ENCODE measurements at places on chromosomes 1 and 21. TPM values are rescaled to one million over a fixed set of nuclear protein-coding genes. Genes with fewer than 3 reads are reported as not detected.

FCRL6 gene
- total RNA-seq, result not detected

L1TD1 gene
- total RNA-seq, result under 0.01 TPM

ATF6 gene
- total RNA-seq, result 13.7 TPM

CYP4Z1 gene
- not detected for total RNA-seq

KMO gene
- not detected for total RNA-seq

RIIAD1 gene
- total RNA-seq, result not detected

DNA sequence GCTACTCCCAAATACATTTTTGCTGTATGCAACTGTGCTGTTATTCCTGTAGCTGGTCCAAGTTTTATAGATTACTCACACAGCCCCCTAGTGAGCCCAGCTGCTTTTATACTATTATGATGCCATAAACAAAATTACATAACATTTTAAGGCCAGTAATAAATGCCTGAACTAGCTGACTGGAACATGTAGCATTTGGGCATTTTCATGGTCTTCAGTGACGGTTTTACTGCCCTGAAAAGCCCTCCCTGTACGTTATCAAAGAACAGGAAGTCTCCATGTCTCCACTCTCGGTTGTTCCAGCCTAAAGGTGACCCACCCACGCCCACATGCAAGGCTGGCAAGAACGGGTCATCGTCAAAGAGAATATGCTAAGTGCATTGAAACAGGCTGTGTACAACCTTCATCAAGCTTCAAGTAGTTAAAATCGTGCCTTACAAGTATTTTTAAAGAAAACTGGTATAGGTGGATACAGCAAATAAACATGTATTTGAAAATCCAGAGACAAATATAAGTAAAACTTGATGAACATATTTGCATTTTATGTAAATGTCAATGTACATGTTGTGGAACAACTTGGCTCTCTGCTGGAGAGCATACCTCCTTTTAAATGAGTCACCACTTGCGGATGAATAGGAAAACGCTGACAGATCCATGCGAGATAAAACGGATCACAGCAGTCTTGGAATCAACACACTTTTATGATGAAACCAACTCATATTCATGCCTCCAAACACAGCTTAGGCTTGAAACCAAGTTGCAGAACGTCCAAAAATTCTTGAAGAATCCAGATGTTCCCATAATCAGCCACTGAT lies 520.5 kb downstream of the SMYD3 start:
- peak; percentile 95 for DNase-seq

DNA sequence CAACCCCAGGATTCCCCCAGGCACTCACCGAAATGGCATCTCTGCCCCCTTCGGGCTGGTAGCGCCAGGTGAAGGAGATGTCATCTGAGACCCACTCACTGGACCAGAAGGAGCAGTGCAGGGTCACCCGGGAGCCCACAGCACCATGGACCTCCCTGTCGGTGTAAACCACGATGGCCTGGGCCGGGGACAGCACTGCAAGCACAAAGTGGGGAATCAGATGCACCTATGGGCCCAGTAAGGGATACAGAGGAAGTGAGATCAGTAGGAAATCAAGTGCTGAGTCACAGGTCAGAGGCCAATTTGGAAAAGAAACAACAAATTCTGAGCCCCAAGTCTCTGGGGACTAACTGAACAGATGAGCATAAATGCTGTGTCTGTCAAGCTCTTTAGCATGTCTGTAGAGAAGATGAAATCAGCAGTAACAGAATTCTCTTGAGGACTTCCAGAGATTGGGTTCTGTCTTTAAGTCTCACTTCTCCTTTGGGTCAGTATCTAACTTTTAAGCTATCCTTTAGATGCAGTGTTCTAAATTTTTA lies 2.5 kb downstream of the MPZ start:
- peak; percentile 32 for DNase-seq

DNA sequence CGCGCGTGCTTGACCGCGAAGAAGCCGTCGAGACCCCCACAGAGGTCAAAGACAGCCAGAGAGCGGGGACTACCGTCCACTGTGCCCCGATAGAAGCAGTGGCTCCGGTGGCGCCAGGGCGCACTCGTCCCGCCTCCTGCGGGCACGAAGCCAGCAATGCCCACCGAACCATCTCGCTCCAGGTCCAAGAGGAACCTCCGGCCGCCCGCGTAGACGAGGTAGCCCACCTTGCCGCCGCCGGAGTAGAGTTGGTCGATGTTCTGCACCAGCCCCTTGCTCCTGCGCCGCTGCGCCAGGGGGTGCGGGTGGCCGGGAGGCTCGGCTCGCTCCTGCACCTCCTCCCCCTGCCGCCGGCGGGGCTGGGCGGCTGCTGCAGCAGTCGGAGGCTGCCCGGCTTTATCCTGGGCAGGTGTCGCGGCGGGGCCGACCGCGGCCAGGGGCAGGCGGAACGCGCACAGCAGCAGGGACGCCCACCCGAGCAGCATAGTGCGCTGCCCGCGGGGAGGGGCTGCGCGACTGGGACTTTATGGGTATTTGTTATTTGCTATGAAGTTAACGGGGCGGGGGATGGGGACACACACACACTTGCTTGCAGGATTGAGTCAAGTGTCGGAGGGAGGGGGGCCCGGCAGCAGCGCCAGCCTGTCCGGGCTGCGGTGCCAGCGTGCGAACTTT lies 844 bp downstream of the ADAMTS5 start:
- DNase-seq, result peak; percentile 28

GRCh38 chr1:150484861-150485260 lies 2.4 kb upstream of the TARS2 start:
- DNase-seq, result peak; percentile 61

DNA sequence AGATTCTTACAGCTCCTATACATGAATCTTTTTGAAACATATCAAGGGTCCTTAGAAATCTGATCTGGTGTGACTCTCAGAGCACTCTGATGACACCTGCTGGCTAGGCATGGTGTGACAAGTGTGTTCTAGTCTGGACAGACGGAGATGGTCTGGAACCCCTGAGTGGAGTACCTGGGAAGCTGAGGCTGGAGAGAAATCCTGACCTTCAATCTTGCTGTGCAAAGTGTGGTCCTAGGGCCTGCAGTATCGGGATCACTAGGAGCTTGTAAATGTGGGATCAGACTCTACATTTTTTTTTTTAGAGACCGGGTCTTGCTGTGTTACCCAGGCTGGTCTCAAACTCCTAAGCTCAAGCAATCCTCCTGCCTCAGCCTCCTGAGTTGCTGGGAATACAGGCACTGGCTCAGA lies 78.6 kb upstream of the SOD1 start:
- peak; percentile 78 for DNase-seq

DNA sequence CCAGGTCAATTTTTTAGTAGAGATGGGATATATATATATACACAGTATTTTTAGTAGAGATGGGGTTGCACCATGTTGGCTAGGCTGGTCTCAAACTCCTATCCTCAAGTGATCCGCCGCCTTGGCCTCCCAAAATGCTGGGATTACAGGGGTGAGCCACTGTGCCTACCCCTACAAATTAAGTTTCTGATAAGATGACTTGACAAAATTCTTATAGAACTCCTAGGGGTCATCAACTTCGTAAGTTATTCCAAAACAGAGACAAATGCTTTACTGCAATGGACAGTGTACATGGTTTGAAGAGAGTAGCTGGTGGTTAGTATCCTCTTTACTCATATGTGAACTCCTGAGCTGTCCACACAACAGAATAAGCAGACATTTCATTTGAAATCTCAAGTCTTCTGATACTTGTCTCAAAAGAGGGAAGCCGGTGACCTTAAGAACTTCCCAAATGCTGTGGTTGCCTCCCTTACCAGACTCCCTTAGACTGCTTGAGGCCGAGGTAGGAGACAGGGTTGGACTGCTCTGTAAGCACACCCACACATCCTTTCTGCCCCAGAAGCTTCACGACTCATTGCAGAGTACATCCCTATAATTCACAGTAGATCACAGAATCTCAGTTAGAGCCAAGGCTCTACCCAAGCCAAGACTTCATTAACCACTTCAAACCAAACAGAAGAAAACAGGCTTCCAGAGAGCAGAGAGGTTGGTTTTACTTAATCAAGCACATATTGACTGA lies 244.1 kb upstream of the IRF2BP2 start:
- DNase-seq, result peak; percentile 49

- DNase-seq, result no peak
Observed at GRCh38 chr1:164685266-164686035, 126.5 kb downstream of the PBX1 start.

GRCh38 chr1:61253912-61254633 lies 171.7 kb downstream of the NFIA start:
- no peak for DNase-seq

- DNase-seq, result no peak
Observed at GRCh38 chr1:202227053-202227672, 33.6 kb downstream of the LGR6 start.

GRCh38 chr1:160953030-160953429 lies 1.6 kb downstream of the ITLN2 start:
- peak; percentile 51 for DNase-seq

DNA sequence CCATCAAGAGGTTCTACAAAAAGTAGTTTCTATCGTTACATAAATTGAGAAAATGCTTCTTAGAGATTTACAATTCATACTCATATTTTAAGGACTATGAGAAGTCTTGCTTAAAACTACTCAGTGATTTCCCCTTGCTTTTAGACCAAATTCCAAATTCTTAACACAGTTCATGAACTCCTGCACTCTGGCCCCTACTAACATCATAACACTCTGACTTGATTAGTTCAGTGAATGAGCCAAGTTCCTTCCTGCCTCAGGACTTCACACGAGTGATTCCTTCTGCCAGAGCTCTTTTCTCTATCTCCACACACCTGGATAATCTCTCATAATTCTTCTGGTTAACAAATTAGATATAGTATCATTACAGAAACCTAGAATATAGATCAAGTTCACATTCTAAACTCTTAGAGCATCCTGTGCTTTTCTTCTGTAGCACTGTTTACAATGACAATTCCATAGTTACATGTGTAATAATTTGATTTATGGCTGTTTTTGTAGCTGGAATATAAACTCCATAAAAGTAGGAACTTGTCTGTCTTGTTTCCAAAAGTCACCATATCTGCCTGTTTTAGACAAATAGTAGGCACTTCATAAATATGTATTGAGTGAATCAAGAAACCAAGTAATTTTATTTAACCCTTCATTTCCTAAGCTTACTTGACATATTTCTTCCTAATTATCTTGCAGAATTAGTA lies 59.9 kb downstream of the NUF2 start:
- DNase-seq, result no peak

GRCh38 chr1:173914366-173914871 lies 2.7 kb downstream of the SERPINC1 start:
- no peak for DNase-seq

DNA sequence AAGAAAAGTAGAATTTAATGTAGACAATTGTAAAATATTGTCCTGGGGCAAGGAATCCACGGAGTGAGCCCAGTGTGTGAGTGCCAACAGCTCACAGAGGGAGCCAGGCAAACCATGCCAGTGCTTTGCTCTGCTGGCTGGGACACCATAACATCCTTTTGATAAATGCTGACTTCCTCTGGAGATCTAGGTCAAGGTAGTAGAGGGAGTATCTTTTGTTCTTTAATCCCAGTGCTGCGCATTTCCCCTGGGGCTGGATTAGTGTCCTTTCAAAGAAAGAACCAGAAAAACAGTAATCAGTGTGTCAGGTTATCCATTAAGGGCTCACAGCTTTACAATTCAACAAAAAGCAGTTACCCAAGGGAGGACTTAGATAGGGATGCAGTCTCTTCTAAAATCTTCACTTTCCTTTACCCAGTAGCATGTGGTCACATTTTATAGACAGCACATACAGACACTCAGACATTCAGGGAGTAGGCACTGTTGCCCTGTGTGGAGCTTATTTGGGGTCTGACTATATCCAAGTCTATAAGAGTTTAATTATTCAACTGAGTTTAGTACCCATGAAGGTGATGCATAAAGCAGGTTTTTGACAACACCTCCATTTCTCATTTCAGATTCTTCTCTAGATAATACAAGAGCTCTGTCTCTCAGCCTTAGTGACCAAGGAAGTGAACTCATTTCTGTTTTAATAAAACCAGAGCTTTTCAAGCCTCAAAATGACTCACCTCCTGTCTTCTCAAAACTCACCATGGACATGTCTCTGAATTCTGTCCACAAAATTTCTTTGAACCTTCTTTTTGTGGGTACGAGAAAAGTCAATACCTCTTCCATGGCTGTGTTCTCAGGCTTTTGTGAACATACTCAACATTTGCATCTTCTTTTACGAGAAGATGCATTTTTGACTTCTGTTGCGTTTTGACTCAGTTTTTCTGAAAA lies 215.3 kb downstream of the BRINP2 start:
- no peak for DNase-seq

DNA sequence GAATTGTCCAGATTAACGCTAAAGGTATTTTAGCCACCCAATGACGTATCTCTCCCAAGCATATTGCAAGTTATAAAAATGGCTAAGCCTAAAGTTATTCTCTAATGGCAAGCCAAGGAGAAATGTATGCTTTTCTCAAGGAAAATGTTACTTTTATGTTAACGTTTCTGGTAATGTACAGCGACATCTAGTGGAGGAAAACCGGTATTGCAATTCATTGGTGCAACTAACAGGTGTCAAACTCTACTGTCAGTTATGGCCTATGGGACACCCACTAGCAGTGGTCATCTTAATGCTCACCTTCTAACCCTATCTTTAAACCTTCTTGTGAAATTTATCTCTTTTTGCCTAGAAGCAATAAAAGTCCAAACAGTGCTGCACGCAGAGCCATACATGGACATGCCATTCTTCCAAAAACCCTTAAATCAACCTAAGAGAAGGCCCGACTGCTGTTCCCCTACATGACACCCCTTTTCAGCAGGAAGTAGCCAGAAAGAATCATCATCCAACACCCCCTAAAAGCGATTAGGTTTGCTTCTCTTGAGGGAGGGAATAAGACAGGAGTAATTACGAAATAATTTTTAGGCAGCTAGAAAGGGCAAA lies 68.7 kb upstream of the LRIF1 start:
- peak; percentile 48 for DNase-seq

DNA sequence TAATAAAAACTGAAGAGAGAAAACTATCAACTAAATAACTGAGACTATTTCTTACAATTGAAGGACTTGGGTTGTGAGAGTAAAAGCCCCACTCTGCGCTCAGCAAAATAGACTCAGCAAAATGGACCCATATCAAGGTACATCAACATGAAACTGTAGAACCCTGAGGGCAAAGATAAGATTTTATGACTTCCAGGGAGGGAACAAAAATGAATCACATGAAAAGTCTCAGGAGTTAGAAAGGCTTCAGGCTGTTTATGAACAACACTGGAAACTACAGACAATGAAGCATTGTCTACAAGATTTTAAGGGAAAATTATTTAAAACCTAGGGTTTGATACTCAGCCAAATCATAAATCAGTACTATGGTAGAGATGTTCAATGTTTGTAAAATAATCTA lies 434.3 kb downstream of the PTPRC start:
- no peak for DNase-seq

DNA sequence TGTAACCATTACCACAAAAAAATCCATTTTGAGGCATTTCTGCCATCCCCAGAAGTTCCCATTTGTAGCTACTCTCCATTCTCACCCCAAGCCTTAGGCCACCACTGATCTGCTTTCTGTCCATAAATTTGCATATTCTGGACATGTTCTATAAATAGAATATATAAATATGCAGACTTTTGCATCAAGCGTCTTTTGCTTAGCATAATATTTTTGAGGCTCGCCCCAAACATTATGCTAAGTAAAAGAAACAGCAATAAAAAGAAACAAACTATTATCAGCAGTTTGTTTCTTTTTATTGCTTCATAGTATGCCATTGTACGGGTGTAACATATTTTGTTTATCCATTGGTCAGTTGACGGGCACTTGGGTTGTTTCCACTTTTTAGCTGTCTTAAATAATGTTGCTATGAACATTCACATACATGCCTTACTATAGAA lies 7.9 kb downstream of the TFAP2E start:
- no peak for DNase-seq

GRCh38 chr1:228143480-228144192 lies 3.6 kb downstream of the GUK1 start:
- no peak for DNase-seq

GRCh38 chr1:188128761-188129160 lies 1300.0 kb downstream of the PLA2G4A start:
- DNase-seq, result no peak

Measured in fibroblast of the aortic adventitia (primary cell).